ENCODE measurements at places on chromosomes 4 and X.
A peak's percentile ranks its signal among the peaks of the same experiment; 100 is the strongest.

GRCh38 chr4:82705169-82705927, 93.2 kb downstream of the SCD5 start:
- no peak for DNase-seq

DNA sequence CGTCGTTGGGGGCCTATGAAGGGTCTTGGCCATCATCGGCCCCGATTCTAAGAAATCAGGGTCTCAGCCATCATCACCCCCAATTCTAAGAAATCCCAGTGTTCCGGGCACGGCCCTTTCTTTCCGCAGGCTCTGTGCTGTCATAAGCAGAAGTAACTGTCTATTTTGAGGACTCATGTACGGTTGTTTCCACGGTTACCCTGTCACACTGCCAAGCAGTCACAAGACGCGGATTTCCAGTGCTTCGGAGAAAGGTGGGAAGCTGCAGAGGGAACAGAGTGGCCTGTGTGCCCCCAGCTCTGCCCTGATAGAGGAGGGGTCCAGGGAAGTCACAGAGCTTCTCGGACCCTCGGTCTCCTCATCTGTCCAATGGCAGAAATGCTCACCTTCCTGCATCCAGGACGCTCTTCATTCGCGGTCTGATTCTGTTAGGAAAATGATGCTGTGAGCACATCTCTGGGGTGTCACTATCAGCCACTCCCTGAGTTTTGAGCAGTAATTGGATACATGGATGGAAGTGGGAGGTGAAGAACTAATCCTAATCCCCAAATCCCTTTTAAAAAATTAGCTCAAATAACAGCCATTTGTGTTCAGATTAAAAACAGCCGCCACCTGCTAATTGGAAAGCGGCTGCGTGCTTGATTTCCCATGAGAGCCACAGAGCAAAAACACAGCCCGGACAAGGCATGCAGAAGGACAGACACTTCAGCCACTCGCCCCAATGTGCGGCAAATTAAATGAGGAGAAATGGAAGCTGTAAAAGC, 73.1 kb downstream of the WFS1 start:
- DNase-seq, result peak; percentile 59

DNA sequence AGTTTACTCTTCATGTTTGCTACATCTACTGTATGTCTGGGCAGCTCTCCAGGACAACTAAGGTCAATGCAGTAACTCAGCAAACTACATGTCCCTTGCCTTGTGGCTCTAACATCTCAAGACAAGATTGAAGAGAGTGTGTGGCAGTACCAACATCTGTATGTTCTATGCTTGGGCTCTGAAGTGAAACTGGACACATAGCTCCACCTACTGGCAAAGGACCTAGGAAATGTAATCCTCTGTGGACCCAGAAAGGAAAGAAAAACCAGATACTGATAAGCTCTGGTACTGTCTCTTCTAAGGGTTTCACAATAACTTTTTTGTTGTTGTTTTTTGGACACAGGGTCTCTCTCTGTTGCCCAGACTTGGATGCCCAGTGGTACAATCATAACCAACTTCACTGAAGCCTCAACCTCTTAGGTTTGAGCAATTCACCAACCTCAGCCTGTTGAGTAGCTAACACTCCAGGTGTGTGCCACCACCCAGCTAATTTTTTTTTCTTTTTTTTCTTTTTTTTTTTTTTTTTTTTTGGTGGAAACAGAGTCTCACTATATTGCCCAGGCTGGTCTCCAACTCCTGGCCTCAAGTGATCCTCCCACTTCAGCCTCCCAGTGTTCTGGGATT, 64.1 kb downstream of the QDPR start:
- DNase-seq, result peak; percentile 68

GRCh38 chr4:154741922-154742850, 1.6 kb upstream of the LRAT start:
- DNase-seq, result no peak

- DNase-seq, result no peak
Observed at GRCh38 chrX:1443496-1444075, 9.1 kb downstream of the ASMTL start.

GRCh38 chr4:7066006-7066405, 1.9 kb downstream of the GRPEL1 start:
- no peak for DNase-seq

Data from BE2C (cell line).